ENCODE measurements at places on chromosomes 4 and X. TPM values are rescaled to one million over a fixed set of nuclear protein-coding genes. Genes with fewer than 3 reads are reported as not detected.

The SLIT2 gene
- total RNA-seq = 6.0 TPM

DNA sequence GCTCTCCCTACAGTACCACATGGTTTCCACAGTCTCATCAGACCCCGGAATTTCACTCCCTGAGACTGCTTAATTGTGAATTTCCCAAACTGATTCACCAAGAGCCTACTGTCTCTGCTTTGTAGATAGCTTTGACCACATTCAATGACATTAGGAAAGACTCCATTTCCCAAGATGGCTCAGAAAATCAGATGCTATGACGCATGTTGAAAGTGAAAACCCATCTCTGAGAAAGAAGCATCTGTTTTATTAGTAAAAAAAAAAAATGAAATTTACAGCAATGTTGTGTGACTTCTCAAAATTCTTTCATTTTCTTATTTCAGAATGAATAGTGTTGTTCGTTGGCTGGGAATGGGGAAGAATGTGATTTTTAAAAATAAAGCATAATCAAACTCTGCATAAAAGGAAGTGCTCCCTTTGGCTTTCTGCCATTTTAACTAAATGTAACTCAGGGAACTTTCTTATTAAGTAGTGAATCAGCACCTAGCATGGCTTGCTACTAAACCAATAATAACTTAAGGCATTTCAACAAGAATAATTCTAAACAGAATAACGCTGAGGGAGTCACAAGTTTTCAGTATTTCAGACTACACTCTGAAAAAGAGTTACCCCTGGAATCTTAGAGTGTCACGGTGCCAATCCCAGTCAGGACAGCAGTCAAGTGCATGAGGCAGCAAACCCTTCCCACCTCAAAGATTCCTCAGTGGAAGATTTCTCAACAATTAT is 97.4 kb upstream of the MYOZ2 start:
- DNase-seq = no peak

- DNase-seq = no peak
Measured at GRCh38 chrX:29315931-29316330, 728.7 kb downstream of the IL1RAPL1 start.

DNA sequence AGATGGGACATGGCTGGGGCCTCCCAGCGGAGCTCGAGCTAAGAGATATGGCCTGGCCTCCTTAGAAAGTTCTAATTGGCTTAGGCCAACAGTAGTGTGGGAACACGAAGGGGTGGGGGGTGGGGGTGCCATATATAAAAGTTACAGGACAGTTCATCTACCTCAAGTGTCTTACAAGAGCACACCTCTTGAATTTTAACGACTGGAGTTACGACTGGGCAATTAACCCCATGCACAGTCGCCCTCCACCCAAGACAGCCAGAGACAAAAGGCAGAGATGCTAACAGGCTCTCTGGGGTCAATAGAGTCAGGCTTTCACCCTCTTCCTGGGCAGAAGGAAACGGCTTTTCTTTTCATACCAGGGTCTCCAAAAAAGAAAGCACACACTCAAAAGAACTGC is 302.2 kb downstream of the BCOR start:
- DNase-seq = no peak

- no peak for DNase-seq
Measured at GRCh38 chr4:142574306-142574705, 271.8 kb downstream of the INPP4B start.

GRCh38 chr4:4269856-4270255 is 20.1 kb downstream of the LYAR start:
- DNase-seq = no peak

- no peak for DNase-seq
Measured at GRCh38 chrX:153925387-153925738, 701 bp downstream of the ARHGAP4 start.

GRCh38 chrX:124239324-124239723 is 93.1 kb upstream of the TEX13D start:
- DNase-seq = no peak

The MID2 gene
- 6.3 TPM for total RNA-seq

The OCIAD1 gene
- 129 TPM for total RNA-seq

The HDAC8 gene
- total RNA-seq = 19.3 TPM

The NALF2 gene
- total RNA-seq = 26.1 TPM

The ARHGAP4 gene
- total RNA-seq = 10.0 TPM

- DNase-seq = no peak
Measured at GRCh38 chrX:15838017-15838416, 16.6 kb downstream of the AP1S2 start.

DNA sequence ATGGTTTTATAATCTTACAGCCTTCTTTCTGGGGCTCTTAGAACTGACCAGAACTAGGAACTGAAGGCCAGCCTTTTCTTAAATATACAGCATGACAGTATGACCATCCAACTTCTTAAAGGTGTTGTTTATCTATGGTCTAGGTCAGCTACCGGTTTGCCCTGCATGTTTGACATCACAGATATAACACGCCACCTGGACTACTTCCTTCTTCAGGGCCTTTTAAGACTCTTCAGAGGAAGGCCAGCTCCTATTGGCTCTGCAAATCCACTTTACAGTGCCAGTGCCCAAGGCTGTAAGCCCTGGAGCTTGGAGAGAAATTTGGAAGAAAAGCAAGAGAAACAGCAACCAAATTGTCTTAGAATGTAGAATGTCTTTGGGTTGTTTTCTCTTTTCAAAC is 185.5 kb downstream of the MGST2 start:
- no peak for DNase-seq

The RPA4 gene
- total RNA-seq = not detected

GRCh38 chr4:145278341-145279121 is 98.1 kb upstream of the OTUD4 start:
- no peak for DNase-seq

- DNase-seq = no peak
Measured at GRCh38 chr4:99827454-99827853, 10.8 kb downstream of the DAPP1 start.

DNA sequence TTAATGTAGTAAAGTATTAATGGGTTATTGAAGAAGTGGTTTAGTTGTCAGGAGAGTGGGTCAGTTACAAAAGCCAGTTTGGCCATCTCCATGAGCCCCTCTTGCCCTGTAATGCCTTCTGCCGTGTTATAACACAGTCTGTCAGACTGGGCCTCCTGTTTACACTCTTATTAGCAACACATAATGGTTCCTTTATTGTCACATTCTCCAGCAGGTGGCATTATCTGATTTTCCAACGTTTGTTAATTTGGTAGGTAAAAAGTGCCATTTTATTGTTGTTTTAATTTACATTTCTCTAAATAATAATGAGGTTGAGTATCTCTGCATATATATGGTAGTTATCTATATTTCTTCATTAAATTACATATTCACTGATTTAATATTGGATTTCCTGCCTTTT is 560.8 kb downstream of the FGF13 start:
- no peak for DNase-seq

GRCh38 chr4:42733380-42733779 is 76.5 kb upstream of the ATP8A1 start:
- DNase-seq = no peak

Data from left ventricle myocardium inferior (tissue), 1 donor.